ENCODE measurements at places on chromosomes 11 and 22.

GRCh38 chr11:76689313-76690260 is 19.0 kb upstream of the LRRC32 start:
- DNase-seq, result no peak

GRCh38 chr11:66850235-66850587 is 6.7 kb upstream of the LRFN4 start:
- no peak for DNase-seq

- DNase-seq, result peak; percentile 70
These were observed 46.2 kb downstream of the BLID start for GRCh38 chr11:122069707-122070360.

DNA sequence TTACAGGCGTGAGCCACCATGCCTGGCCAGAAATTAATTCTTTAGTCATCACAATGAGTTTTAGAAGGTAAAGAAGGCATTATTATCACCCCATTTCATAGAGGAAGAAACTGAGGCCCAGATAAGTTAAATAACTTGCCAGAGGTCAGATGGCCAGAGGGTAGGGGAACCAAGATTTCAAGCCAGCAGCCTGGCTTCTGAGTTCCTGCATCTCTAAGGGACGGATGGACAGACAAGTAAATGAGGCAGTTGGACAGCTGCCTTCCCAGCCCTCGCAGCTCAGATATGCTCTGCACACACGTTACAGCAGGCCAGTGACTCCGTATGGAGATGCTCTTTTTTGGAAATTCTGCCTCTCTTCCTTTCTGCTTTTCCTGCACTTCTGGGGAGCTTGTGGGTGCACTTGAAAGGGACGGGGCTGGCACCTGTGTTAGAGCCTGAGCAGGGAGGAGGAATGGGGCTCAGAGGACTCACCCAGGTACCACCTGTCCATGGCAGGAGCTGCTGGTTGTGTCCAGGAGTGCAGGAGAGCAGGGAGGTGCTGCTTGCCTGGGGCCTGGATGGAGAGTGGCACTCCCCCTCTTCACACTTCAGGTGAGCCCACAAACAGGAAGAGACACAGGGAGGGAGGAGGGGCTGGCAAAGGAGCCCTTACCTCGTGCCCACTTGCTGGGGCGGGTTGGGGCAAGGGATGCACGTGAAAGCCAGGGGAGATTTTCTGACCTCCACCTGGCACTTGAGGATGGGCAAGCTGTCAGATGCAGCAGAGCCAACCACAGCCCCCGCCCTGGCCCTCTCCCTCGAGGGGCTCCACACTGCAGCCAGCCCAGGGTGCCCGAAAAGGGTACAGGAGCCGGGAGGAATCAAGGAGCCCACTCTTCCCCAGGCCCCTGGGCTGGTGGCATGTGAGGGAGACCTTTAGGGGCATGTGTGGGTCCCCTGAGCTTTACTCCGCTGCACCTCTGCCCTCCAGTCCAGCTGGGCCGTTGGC is 3.3 kb upstream of the FXYD2 start:
- no peak for DNase-seq

GRCh38 chr11:65538915-65539743 is 14.2 kb downstream of the SCYL1 start:
- no peak for DNase-seq

DNA sequence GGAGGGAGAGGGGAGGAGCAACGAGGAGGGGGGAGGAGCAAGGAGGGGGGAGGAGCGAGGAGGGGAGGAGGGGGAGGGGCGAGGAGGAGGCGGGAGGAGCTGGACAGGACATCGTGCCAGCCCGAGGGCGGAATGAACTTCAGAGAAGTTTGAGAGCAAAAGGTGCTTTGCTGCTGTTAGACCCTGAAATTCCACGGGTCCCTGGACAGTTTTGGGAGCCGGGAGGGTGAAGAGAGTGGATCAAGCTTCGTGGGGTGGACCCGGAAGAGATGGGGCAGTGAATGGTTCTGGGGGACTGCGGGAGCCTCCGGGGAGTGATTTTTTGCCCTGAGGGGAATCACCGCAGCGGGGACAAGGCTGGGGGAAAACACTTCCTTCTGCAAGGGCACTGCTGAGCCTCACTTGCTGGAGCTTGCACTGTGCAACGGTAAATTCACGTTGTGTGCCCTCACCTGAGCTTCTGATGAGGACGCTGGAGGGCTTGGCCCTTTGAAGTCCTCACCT is 10.7 kb upstream of the NLRP6 start:
- no peak for DNase-seq

DNA sequence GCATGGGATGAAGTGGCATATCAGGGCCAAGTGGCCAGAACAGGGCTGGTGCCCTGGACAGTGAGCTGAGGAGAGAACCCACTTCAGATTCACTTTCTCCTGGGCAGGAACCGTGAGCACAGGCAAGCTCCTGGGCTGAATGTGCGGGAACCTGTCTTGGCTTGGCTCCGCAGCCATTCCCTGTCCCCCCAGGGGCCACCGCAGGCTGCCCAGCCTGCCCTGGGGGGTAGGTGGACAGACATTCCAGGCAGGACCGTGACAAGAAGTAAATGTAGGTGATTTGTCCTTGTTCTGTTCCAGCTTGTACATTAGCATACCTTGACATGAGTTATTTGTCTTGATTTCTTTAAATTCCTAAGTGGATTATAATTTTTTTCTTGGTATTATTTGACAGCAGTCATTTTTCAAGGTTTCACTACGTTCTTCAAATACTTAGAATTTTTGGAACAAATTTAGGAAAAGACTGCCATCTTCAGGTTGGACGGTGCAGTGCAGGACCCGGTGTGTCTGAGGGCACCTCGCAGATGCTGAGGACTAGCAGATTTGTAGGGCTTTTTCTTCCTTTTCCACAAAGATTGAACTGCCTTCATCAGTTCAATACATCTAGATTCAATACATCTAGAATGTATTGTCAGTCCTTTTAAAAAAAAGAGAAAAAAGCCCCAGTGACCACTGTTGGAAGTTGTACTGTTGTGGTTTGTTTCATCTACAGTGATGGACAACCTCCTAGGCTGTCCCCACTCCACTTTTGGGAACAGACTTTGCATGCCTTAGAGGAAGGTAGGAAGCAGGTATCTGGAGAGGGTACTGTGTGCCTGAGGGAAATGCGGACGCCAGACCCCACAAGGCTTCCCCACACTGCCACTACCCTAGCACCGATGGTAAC is 115.1 kb upstream of the RASSF10 start:
- peak; percentile 43 for DNase-seq

GRCh38 chr22:22423681-22424080 is 84.9 kb downstream of the ZNF280B start:
- no peak for DNase-seq

- DNase-seq, result no peak
These were observed 39.1 kb downstream of the MMP27 start for GRCh38 chr11:102666331-102666957.

DNA sequence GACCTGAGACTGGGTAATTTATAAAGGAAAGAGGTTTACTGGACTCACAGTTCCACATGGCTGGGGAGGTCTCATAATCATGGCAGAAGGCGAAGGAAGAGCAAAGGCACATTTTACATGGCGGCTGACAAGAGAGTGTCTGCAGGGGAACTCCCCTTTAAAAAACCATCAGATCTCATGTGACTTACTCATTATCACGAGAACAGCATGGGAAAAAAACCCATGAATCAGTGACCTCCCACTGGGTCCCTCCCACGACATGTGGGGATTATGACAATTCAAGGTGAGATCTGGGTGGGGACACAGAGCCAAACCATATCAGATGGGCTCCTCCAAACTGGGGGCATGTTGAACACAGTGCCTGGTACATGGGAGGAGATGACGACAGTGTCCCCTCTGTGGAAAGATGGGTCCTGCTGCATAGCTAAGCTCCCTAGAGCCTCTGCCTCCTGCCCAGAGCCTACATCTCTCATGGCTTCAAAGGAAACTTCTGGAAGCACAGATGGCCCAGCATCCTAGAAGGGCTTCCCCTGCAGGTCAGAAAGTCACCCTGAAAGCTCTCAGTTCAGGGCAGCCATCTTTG is 46.1 kb downstream of the MYEOV start:
- no peak for DNase-seq

- no peak for DNase-seq
These were observed 83.6 kb downstream of the CLPB start for GRCh38 chr11:72350752-72351151.

GRCh38 chr11:12196872-12197271 is 86.5 kb downstream of the MICAL2 start:
- no peak for DNase-seq

DNA sequence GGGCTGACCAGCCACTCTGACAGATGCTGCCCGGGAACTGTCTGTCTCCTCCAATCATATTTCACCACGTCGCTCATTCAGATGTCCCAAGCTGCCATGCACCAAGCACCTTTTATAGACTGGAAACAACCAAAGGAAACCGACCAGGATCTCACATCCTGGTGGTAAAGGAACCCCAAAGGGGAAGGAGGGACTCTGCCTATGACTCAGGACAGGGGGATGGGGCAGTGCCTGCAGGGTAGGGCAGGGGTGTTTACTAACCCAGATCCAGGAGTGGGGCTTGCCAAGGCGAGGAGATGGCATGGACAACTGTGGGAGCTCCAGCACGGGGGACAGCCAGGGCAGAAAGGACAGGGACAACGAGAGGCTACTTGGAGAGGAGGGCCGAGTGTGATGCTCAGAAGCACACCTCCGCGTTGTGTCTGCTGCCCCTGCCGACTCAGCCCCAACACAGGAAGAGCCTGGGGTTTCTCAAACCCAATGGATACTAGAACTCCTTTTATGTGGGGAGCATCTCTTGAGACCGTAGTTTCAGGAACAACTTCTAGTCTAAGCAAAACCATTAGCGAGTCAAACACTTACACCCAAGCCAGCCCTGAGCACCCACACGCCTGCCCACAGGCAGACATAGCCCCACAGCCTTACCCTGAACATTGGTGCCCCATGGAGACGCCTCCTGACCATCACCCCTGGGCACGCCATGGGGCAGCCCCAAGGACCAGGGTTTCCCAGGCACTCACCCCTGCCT is 4.0 kb downstream of the PRODH start:
- DNase-seq, result no peak

DNA sequence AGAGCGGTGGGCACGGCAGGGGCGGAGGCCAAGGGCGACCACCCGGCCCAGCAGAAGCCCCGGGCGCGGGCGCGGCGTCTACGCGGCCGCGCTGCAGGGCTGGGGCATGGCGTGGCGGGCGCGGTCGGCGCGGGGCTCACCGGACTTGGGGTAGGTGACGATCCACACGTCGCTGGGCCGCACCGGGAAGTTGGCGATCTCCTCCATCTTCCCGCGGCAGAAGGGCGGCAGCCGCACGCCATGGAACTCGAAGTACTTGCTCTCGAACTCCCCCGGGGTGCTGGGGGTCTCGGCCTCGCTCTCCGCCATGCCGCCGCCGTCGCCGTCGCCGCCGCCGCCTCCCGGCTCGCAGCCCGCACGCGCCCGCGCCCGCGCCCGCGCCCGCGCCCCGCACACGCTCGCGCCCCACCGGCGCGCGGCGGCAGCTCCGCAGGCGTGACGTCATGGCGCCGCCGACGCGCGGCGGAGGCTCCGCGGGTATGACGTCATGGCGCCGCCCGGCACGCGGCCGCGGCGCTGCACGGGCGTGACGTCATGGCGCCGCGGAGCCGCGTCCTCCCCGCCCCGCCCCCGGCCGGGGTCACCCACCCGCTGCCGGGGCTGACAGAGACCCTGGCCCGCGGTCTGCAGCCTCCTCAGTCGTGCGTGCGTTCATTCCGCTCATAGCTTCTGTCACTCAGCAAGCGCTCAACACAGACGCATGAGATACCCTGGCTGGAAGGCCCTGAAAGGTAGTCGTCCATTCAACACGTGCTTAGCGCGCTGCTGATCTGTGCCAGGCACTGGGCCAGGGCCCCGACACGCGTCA is at the start of gene SULT4A1:
Gene SULT4A1 (minus strand): TSS at position 440 of the 808 bp plus-strand sequence. CDS start 131 bp downstream, at position 309.
- no peak for DNase-seq

GRCh38 chr11:74956397-74957015 is 7.4 kb downstream of the SPCS2 start:
- DNase-seq, result peak; percentile 42

- DNase-seq, result no peak
These were observed 53.2 kb downstream of the NAT10 start for GRCh38 chr11:34158661-34159060.

DNA sequence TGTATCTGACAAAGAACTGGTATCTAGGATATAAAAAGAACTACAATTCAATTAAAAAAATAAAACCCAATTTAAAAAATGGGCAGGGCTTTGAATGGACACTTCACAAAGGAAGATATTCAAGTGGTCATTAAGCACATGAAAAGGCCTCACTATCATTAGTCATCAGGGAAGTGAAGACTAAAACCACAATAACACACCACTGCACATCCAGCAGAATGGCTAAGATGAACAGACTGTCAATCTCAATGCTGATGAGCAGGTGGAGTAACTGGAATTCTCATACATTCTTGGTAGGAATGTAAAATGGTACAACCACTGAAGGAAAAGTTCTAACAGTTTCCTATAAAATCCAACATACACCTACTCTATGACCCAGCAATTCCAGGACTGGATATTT is 8.9 kb downstream of the HPS4 start:
- no peak for DNase-seq

DNA sequence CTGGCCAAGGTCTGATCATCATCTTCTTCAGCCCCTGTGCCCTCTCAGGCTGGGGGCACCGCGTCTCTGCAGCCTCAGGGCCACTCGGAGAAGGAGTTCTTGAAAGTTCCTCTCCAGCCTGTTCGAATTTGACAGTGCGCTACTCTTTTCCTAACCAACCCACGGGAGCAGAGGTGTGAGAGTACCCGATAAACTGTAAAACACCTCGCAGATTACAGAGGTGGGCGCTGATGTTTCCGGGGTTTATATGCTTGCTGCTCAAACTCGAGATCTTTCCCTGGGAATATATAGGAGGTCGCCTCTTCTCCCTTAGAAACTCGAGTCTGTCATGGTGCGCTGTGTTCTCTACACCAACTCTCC is 515 bp downstream of the CTR9 start:
- DNase-seq, result no peak

- DNase-seq, result no peak
These were observed 83.6 kb upstream of the CRTAM start for GRCh38 chr11:122754553-122755322.

DNA sequence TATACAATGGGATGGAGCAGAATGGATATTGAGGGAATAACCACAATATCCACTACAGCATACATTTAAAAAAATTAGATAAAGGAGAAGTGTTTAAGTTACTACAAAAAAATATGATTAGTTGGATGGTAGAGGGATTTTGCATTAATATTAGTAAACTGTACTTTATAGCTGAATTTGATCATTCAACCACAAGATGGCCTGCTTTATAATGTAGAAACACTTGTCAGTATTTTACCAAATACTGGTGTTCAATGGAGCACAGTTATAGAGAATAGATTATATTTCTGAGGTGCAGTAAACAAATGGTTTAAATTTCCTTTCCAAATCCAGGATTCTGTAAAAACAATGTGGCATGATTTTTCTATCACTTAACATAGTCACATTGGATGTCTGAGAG is 818.8 kb upstream of the CHORDC1 start:
- no peak for DNase-seq

GRCh38 chr22:47009304-47010101 is 247.1 kb downstream of the TBC1D22A start:
- no peak for DNase-seq

Data from hindlimb muscle (tissue), 1 donor.